CD4-positive, alpha-beta T cell treated with Interleukin-1 beta for 1 hour (primary cell): ENCODE measurements at places on chromosomes 3 and 15.

DNA sequence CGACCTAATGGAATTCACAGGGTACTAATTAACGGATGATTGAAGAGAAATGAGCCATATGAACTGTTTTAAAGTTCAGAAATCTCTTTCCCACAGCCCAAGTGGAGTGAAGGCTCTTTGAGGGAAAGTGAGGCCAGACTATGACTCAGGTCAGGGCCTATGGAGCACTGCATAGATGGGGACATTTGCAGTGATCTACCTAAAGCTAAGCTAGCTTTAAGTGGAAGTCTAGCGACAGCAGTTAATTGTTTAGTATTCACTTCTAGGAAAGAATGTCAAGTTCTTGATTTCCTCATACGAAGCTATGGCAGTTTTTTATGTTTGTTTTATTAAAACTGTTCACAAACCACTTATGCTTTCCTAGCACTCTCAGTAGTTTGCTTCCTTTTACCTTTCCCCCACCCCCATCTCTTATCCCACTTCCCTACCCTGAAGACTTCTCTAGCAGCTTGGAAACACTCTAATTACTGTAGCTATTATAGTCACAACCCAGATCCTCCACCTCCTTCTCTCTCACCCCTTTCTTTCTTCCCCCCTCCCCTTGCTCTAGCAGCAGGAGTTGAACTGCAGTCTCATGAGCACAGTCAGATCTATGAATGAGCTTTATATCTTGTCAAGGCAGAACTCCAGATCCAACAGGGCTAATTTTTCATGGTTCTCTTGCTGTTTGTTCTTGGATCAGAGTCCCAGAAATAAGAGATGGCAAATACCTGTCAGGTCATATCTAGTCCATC is 6.2 kb downstream of the ZNF609 start:
- no peak for DNase-seq

- DNase-seq = no peak
These were observed 14.2 kb downstream of the ATXN7 start for GRCh38 chr3:63877737-63878393.

DNA sequence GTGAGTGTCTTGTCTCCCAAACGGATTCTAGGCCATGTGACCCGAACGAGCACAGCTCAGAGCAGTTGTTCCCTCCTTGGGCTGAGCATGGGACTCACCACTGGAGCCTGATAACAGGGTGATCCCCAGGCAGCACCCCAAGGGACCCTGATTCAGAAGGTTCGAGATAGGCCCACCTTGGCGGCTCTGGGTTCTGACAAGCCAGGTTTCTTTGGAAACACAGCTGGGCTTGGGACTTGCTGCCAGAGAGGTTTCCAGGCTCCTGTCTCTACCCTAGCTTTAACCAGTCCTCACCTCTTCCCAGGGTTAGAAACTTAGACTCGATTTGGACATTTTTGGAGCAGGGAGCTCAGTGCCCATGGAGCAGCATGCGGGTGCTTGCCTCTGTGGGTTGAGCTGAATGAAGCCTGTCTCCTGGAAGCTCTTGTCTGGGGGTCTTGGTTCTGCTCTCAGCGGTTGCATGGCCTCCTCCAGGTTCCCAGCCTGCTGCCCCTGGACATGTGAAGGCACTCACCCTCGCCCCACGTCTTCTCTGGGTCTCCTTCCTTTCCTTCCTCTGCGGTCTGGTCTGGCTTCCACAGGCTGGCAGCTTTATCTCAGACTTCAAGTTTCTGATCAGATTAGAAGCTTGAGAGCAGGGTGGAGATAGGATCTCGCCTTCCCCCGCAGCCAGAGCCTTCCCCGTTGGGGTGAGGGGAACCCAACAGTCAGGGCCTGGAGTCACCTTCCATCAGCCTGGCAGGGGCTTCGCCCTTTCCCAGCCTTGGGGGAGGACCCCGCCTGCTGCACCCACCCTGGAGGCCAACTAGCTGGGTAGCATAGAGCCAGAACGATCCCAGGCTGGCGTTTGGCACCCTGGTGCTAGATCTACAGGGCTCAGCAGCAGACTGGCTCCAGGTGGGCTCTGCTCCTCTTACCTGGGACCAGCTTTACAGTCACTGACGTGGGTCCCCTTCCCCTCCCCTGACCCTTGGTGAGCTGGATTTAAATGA is 21.0 kb downstream of the PAQR5 start:
- DNase-seq = no peak

DNA sequence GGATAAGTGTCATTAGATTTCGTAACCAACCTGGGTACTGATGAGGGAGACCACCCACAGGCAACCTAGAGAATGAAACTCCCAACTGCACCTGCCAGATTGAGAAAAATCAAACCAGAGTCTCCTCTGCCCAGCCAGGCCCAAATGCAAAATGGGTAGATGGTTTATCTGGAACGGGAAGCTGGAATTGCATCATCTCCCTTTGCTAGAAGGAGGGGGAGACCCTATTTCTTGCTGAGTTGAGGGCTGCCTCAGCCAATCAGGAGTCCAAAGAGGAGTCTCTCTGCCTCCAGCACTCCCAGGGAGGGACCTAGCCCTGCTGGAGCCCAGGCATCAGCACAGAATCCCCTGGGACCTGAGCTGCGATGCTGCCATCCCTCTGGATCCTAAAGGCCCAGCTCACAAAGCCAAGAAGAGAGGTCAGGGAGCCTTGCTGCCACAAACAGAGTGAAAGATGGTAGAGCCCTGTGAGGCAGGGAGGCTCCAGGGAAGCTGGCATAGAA is 8.1 kb downstream of the RMDN3 start:
- no peak for DNase-seq

GRCh38 chr3:103077910-103078309 is 643.1 kb downstream of the ZPLD1 start:
- no peak for DNase-seq

DNA sequence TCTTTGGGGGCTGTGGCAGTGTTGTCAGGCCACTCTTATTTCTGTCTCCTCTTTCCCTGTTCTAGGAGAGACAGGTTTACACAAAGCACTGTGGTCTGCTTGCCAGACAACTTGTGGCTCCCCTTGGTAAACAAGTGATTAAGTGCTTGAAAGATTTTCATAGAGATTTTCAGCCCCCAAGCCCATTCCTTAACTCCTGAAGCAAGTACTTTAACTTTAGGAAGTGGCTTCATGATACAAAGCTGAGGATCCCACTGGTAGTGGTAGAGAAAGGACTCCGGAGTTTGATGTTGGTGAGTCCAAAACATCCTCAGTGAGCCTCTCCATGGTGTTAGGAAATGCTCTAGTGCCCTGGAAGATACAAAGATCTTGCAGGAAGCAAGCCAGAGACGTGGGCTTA is 12.0 kb downstream of the ZBTB38 start:
- DNase-seq = no peak

- DNase-seq = no peak
These were observed 89.6 kb downstream of the TM4SF4 start for GRCh38 chr3:149564079-149564478.

DNA sequence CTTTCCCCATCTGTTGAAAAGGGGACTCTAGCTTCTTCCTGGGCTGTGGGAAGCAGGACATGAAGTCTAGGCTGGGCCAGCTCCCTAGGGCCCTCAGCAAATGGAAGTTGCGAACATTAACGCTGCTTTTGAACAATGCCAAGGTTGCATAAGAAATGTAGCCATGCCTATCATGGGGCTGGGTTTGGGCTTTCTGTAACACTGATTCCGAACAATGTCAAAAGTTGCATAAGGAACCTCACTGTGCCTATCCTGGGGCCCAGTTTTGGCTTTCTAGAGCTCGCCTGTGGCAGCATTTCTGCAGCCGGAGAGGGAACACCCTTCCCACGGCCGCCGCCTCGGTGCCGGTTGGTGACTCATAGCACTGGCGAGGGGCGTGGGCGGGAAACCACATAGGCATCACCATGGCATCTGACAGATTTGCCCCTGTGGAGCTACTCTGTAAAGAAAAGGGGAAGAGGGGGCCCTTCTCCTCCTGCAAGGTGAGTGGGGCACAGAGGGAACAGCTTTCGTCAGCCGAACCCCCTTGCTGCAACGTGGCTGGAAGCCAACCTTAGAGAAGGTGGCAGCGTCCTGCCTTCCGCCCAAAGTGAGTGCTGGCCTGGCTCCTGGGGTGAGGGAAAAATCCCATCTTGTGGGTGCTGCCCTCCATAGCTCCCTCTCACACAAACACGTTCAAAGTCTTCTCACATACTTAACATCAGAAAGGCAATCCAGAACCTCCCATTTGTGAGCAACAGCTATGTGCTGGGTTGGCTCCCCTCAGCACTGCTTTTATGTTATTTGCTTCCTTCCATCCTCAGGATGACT is 46.6 kb upstream of the ATP2B2 start:
- DNase-seq = peak; percentile 70

DNA sequence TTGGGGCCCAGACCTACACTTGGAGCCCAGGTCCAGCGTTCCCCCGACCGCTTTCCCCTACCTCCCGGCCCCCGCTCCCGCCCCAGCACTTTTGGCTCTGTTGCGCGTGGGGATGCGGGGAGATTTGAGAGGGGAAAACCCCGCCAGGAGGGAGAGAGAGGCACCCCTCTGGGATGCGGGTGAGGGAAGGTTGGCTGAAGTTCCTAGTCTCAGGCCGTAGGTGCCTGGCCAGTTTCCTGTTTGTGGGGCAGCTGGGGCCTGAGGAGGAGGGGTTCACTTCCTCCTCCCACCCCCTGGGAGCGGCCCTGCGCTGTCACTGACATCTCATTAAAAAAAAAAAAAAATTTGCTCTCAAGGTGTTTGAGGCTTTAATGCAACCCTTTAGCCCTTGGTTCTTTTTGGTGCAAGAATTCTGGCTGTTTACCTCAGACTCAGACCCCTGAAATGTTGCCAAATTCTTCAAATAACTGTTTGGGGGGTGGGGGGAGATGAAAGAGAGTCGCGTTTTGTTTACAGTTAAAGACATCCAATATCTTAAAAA is 2.6 kb downstream of the FAM43A start:
- peak; percentile 71 for DNase-seq

DNA sequence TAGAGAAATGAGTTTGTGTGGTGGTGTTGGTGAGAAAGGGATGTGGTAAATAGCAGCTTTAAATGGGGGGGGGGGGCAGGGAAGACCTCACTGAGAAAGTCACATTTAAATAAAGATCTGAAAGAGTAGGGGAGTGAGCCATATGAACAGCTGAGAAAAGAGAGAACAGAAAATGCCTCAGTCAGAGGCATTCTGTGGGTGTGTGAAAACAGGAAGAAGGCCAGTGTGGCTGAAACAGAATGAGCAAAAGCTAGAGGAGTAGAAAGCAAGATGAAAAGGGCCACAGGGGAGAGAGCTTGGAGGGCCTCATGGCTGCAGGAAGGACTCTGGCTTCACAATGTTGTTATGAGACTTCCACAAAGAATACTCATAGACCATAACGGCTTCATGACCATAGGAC is 783.3 kb downstream of the ZPLD1 start:
- DNase-seq = no peak

DNA sequence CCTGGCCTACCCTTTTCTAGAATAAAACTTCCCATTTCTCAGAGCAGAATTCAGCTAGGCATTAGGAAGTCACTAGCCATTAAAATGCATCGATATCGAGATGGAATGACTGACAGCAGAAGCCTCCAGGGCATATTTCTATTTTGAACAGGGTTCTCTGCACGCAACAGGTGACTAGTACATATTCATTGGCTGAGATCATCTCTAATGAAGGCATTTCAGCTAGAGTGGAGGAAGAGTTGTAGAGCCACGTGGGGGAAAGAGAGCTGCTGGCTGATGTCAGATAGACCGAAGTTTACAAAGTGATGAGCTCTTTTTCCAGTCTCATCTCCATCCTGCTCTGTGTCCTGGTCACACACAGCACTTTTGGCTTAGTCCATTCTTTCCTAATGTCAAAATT is 7.5 kb downstream of the TMEM40 start:
- no peak for DNase-seq

DNA sequence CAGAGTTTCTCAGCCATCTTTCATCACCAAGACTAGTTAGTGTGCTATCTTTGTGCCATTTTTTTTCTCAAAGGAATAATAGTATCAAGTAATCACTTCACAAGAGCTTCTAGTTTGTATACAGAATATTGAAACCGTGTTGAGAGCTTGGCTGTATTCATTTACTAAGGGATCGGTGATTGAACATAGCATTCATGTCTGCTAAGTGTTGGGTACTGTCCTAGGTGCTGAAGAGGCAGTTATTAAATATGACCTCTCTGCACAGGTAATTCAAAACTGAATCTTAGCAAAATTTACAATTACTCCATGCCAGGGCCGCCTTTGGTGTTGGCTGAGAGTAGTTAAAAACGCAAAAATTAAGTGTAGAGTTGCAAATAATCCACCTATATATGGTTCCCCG is 355.3 kb upstream of the RORA start:
- no peak for DNase-seq

DNA sequence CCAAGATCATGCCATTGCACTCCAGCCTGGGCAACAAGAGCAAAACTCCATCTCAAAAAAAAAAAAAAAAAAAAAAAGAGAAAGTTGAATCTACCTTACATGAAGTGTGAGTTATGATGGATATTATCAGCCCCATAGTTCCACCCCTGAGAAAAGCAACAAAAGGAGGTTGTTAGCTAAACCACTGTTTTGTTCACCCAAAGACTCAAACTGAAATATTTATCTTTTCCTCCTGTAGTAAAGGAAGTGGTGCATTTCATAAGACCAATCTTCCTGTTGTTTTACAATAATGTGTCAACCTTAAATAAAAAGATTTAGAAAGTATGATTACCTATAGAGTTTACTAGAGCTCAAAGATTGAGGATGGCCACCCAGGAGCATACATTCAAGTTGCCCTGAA is 18.7 kb upstream of the TRMT10C start:
- no peak for DNase-seq

GRCh38 chr3:55858302-55858701 is 371.2 kb upstream of the WNT5A start:
- no peak for DNase-seq

- no peak for DNase-seq
These were observed 51.9 kb downstream of the RPLP1 start for GRCh38 chr15:69504352-69505040.

- DNase-seq = no peak
These were observed 65.4 kb upstream of the XCR1 start for GRCh38 chr3:46092702-46093080.

GRCh38 chr3:45841420-45841756 is 531 bp downstream of the LZTFL1 start:
- DNase-seq = peak; percentile 6

DNA sequence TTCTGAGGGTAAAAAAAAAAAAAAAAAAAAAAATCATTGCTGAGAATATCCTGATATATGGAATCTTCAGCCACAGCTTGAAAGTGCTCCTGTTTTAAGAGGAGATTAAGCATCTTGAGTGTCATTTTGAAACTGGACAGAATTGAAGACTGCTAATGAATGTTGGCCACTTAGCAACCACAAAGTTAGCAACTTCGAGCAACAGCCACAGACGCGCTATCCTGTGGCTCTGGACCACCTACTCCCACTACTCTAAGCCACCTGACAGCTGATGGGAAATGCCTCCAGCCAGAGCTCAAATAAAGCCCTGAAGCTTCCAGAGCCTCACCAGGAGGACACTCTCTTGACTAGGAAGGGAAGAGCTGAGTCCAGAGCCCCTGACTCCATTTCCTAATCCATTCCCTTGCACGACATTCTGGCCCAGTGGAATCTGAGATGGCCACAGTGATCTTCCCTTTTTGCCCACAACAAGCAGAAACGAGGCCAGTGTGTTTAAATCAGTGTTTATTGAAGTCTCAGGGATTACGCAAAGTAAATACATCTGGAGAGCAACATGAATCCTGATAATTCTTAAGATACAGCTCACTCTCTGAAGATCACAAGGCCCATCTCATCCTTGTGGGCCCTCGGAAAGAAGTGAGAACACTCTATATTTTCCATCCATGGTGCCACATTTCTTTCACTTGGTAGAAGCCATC is 58.6 kb downstream of the TMEM212 start:
- DNase-seq = no peak

- DNase-seq = no peak
These were observed 46.7 kb downstream of the PRTG start for GRCh38 chr15:55696221-55696620.
